ENCODE measurements at places on chromosomes 5 and 9.

DNA sequence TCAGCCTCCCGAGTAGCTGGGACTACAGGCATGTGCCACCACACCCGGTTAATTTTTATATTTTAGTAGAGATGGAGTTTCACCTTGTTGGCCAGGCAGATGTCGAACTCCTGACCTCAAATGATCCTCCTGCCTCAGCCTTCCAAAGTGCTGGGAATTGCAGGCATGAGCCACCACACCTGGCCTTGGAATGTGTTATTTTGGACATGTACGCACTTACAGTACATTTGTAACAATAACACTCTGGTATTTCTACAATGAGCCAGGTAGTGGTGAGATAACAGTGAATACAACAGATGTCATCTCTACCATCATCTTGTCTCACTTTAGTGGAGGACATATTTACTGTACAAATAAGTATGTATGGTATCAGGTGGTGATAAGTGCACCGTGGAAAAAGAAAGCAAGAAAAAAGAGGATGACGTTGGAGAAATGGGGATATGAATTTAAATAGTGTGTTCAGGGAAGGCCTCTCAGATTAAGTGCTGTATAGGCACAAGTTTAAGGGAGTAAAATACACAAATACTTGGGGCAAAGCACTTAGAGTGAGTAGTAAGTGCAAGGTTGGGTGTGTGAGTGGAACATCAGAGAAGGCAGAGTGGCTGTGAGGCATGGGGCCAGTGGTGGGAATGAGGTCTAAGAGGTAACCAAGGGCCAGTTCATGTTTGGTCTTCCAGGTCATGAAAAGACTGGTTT is 100.1 kb downstream of the CDC42SE2 start:
- DNase-seq = no peak

- DNase-seq = no peak
These were observed 8.9 kb downstream of the ARAP3 start for GRCh38 chr5:141672841-141673813.

DNA sequence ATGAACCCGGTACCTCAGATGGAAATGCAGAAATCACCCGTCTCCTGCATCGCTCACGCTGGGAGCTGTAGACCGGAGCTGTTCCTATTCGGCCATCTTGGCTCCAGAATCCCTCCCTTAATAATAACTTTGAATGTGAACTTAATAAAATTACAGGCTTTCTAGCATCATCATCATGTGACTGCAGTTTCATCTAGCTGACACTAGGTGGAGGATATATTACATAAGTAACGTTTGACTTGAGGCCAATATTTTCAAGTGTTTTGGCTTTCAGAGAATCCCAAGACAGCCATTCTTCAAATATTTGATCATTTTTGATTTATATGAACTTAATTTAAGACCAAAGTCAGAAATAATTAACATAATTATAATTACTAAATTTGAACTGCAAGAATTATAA is 474.9 kb upstream of the CDH10 start:
- no peak for DNase-seq

GRCh38 chr9:33791117-33791516 is 4.2 kb upstream of the PRSS3 start:
- no peak for DNase-seq

DNA sequence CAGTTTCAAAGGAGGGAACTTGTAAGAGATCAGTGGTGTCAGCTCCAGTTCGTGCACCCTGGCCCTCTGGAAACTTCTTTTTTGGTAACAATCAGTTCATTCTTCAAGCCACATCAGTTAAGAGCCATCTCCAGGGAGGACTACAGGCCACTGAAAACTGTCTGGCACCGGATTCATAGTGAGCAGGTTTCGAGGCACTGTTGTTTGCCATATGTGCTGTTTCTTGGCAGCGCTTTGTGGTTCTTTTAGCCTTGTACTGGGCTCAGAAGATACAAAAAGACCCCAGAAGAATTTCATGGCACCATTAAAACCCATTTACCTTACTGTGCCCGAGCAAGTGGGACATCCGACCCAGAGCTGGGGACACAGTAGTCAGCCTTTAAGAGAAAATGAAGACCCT is 68.5 kb downstream of the OTULIN start:
- no peak for DNase-seq

GRCh38 chr5:50738864-50739263 is 72.4 kb downstream of the PARP8 start:
- DNase-seq = no peak

DNA sequence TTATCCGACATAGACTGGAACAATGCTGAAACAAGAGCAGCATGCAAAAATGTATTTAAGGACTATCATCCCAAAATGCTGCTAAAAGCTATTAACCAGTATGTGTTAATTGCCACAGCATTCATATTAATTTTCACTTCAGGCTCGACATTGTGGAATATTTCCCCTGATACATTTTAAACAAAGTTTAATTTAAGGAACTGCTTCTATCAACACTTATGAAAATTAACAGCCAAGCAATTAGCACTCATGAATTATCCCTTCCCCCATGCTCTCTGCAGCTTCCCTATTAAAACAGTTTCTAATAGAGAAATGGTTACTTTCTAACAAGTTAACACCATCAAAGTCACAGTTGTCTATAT is 54.8 kb downstream of the MAPKAP1 start:
- DNase-seq = no peak

GRCh38 chr5:132774406-132774805 is 2.6 kb downstream of the SEPTIN8 start:
- DNase-seq = no peak

DNA sequence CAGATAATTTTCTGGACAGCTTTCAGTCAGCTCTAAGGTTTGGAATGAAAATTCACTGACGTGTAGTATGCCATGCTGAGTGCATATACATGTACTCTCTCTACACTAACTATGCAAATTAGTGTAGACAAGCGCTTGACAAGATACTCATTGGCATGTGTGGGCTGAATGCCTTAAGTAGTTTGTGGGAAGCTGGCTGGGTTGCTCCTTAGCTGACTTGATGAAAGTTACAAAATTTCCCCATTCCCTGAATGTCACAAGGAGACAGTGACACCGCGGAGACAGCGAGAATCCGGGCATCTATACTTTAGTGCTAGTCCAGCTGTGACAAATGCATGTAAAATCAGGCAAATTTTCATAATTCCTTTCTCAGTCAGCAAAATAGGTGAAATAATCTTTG is 51.6 kb upstream of the C5orf46 start:
- no peak for DNase-seq

DNA sequence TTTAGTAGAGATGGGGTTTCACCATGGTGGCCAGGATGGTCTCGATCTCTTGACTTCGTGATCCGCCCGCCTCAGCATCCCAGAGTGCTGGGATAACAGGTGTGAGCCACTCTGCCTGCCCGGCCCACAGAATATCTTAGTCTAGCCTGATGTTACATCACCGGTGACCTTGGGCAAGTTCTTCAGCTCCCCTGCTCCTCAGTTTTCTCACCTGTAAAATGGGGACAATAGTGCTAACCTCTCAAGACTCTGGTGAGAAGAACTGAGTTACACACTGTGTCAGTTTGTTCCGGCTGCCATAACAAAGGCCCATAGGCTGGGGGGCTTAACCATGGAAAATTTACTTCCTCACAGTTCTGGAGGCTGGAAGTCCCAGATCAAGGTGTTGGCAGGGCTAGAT is 12.5 kb upstream of the HABP4 start:
- no peak for DNase-seq

- DNase-seq = no peak
These were observed 11.8 kb downstream of the ACSL6 start for GRCh38 chr5:131999441-132000240.

- no peak for DNase-seq
These were observed 109.3 kb upstream of the TMEM161B start for GRCh38 chr5:88377705-88378656.

GRCh38 chr9:6006749-6007057 is 8.7 kb downstream of the RANBP6 start:
- no peak for DNase-seq

GRCh38 chr9:21060919-21061561 is 16.7 kb downstream of the IFNB1 start:
- DNase-seq = peak; percentile 25

DNA sequence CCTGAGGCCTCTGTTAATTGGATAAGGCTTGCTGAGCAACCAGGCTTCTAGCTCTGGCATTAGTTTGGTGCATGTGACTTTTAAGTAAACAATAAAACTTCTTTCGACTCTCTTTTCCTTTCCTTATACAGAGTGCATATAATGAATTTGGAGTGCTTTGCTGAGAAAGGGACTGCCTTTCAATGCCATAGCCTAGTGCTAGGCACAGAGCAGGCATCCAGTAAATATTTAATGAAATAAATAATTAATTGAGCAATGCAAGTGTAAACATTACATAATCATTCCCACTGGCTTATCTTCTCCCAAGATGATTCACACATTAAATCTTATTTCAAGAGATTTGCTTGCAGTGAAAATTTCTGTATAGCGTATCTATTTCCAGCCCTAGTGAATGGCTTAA is 74.1 kb downstream of the NMUR2 start:
- no peak for DNase-seq

GRCh38 chr5:169943026-169943425 is 37.3 kb downstream of the INSYN2B start:
- DNase-seq = no peak

- DNase-seq = no peak
These were observed 20.3 kb upstream of the TOR2A start for GRCh38 chr9:127755061-127756060.

- no peak for DNase-seq
These were observed 583.4 kb upstream of the DMAC1 start for GRCh38 chr9:8382777-8383527.

DNA sequence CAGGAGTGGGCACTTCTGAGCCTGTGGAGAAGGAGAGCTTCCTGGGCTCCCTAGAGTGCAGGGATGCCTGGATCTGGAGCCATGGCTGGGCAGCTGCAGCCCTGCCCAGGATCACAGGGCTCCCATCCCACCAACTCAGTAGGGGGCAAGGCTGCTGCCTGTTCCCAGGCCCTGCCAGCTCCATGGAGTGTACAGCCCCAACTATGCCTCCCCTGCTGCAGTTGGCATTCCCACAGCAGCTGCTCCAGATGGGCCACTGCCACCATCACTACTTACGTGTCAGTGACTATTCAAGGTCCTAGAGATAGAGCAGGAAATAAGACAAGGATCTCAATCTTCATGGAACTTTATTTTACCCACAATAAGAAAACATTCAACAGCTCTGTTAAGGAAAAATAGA is 107.1 kb upstream of the TNPO1 start:
- no peak for DNase-seq

- DNase-seq = no peak
These were observed 59.4 kb downstream of the NDUFAF2 start for GRCh38 chr5:61004448-61004847.

DNA sequence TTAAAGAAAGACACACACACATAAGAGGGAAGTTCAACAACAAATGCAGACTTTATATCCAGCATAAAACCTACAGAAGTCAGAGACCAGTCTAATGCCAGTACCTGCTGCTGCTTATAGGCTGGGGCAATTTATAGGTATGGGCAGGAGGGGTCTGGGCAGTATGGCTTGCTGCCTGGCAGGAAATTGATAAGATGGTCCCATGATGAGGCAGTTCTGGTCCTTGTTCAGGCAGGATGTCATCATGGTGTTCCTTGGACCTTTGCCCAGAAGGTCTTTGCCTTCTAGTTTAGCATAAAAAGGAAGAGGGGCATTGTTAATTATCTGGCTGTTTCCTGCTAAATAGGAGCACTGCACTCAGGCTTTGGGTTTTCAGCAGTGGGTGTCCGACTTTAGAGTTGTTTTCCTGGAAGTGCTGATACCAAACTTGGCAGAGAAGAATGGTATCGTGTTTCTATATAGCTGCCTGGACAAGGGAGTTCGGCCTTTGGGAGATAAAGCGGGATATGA is 10.4 kb upstream of the PDCD1LG2 start:
- DNase-seq = no peak

GRCh38 chr9:20524776-20525175 is 97.5 kb downstream of the MLLT3 start:
- no peak for DNase-seq

DNA sequence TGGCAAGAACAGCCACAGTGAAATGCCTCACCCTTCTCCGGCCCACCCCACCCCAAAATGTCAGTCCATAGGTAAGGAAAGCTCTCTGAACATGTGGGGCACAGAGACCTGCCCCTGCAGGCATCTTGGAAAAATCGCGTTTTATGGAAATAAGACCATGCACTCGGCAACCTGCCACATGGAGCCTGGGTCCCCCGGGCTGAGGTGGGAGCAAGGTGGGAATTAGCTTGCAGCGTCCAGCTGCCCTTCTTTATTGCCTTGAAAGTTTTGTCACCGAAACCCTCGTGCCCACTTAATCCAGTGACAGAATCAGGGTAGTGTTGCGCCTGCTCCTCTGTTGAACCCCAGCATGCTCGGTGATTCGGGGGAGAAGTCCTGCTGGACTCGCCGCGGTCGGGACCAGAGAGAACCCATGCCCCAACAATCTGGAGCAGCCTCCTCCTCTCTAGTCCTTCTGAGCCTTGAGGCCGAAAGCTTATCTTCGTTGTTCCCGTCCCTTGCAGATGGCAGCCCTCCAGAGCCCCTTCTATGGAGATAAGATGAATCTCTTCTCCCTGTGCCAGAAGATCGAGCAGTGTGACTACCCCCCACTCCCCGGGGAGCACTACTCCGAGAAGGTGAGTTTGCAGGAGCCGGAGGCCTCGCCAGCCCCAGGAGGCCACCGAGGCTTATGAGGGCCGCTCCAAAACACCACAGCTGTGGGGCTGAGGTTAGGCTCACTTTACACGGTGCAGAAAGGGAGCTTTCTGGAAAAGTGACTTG is 67.9 kb downstream of the PSMB7 start:
- no peak for DNase-seq

GRCh38 chr5:56344594-56344993 is 111.5 kb upstream of the ANKRD55 start:
- no peak for DNase-seq

DNA sequence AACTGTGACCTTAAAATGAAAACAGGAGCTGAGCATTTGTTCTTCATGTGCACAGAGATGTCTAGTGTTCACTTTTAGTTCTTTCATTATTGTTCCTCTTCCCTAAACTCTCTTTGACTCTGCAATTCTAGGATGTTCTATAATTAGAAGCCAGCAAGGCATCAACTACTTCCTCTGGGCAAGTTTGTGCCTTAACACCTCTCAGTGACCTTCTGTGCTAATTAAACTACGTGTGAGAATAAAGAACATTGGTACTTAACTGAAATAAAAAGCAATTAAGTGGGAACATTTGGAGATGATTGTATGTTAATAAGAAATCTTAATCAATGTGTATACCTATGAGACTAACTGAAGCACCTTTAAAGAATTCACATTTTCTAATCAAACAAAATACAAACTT is 242.8 kb downstream of the RASEF start:
- no peak for DNase-seq
